ENCODE measurements at places on chromosomes 6 and 20.

DNA sequence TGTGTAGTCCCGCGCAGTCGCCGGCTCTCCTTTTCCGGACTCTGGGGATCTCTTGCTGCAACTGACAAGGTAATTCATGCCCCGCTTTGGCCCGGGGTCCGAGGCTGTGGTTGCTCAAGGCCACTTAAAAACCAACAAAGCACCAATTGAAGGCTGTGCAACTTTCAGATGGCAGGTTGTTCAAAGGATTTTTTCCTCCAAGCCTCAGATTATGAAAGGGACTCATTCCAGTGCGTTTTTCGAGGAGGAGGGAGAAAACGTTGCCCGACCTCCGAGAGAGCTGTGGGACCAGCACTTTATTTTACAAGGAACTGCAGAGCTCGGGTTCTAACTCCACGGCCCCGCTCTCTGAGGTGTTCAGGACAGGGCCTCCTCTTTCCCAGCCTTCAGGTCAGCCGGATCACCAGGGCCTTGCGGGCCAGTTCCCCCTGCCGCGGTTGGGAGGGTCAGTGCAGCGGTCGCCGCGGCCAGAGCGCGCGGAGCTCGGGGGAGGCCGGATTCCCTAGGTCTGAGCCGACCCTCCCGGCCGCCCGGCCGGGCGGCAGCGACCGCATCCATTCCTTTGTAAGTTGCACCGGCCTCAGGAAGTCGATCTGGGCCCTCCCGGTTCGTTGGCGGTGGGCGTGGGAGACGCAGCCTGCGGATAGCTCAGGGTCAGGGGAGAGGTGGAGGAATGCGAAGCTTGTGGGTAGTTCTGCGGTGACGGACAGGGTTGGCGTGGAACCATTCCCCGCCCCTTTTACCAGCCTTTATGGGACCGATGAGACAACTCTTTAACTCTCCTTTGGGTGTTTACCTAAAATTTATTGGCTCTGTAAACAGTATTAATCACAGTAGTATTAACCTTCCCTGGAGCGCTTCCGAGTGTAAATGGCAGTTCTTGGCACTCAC is 1.6 kb downstream of the UTRN start:
- DNase-seq: no peak

DNA sequence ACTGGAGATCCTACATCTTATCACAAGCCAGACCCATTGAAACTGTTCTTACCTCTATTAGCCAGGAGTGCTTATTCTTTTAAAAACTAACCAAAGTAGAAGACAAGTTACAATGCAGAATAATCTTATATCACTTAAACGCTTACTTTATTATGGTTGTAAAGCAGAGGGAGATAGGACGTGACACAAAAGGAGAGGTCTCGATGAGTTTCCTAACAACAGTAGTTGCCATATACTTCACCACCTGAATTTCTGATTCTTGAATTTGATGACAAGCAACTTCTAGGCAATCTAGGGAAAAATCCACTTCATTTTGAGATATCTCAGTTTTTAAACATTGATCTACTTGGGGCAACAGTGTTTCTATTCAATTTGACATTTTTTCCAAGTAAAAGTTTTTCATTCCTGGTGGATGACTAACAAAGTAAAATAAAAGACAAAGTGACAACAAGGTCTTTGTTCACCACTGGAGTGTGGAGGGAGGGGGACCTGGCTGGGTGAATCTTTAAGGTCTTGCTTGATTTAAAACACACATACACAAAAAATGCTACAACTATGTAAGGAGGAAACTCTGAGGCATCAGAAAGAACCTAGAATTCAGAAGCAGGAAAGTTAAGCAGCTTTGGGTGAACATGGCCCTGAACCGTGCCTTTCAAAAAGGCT is 110.9 kb downstream of the SMLR1 start:
- DNase-seq: no peak

DNA sequence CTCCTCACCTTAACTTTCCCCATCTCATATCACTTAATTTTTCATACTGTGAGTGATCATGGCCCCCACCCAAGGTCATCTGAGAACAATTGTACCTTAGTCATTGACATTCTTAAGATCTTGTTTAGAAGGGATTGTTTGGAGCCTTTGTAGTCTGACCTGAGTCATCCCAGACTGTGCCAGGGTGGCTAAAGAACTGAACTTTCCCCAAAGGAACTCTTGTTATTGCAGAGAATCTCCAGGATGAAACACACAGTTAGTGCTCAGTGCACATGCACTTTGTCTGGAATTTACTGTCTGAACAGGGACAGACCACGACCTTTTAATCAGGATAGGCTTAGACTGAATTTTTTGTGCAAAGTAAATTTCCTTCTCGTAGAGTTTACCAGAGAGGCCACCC is 112.6 kb upstream of the CCN2 start:
- no peak for DNase-seq

- no peak for DNase-seq
Observed at GRCh38 chr6:106727480-106728149, 98.2 kb downstream of the QRSL1 start.

GRCh38 chr20:21713901-21714296 is 8.4 kb downstream of the PAX1 start:
- DNase-seq: no peak

- no peak for DNase-seq
Observed at GRCh38 chr6:157246771-157247484, 76.4 kb downstream of the TMEM242 start.

GRCh38 chr6:29850011-29850553 is 22.5 kb downstream of the HLA-G start:
- DNase-seq: no peak

- no peak for DNase-seq
Observed at GRCh38 chr20:56439771-56440291, 27.8 kb downstream of the CASS4 start.

DNA sequence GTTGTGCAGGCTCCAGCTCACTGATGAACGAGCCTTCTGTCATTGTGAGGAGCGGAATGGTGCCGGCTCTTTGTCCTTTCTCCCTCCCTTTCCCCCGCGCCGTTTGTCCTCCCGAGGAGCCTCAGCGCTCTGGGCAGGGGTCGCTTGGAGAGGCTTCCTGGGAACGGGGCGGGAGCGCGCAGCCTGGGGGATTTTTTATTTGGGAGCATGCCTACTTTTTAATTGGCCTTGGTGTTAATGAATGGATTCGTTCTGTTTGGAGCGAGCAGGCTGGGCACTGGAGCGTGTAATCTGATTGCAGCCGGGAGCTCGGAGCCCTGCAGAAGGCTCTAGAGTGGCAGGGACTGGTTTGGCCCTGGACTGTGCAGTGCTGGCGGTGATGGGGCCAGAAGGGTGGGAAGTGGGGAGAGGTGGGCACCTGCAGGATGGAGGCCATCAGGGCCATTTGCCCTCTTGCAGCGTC is 118.8 kb downstream of the CDH4 start:
- DNase-seq: no peak

DNA sequence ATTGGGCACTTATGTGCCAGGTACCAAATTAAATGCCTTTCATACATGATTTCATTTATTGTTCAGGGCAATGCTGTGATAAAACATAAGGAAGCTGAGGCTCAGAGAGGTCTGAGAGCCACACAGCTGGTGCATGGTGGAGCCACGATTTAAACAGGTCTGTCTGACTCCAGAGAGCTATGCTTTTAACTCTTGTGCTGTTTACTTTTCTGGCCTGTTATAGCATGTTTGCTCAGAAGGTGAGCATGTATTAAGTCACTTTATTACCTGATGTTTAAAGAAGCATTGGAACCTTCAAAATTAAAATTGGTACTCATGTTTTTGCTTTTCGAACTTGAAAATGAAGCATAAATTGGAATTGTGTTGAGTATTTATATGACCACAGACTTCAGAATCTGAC is 26.8 kb downstream of the MCM8 start:
- DNase-seq: no peak

DNA sequence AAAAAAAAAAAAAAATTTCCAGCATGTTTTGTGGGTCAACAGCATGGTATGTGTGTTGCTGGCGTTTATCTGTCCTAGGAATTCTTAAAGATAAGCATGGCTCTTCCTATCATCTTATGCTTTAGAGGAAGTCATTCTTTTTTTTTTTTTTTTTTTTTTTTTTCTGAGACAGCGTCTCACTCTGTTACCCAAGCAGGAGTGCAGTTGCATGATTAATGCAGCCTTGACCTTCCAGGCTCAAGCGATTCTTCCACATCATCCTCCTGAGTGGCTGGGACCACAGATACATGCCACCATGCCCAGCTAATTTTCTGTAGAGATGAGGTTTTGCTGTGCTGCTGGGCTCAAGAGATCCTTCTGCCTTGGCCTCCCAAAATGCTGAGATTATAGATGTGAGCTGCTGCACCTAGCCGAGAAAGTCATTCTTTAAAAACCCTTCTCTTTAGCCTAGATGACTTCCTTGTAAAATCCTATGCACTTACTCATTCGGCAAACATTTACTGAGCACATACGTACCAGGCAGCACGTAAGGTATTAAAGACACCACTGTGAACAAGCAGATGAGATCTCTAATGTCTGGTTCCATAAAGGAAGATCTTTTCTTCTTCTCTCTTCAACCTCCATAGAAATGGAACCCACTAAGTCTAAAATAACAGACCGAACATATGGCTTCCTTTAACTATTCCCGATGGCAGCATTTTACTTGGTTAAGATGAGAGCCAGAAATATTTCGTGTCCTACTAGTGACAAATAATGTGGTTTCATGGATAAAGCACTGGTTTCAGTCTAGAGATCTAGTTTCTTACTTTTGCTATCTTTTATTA is 122.4 kb downstream of the RIN2 start:
- no peak for DNase-seq

GRCh38 chr6:3456898-3457709 is at the start of gene SLC22A23:
Gene SLC22A23, minus strand, starts transcription at chr6:3457050. Its CDS starts 491 bp downstream, at chr6:3456559.
- DNase-seq: peak; percentile 73

GRCh38 chr6:124073820-124074587 is 270.3 kb downstream of the NKAIN2 start:
- no peak for DNase-seq

DNA sequence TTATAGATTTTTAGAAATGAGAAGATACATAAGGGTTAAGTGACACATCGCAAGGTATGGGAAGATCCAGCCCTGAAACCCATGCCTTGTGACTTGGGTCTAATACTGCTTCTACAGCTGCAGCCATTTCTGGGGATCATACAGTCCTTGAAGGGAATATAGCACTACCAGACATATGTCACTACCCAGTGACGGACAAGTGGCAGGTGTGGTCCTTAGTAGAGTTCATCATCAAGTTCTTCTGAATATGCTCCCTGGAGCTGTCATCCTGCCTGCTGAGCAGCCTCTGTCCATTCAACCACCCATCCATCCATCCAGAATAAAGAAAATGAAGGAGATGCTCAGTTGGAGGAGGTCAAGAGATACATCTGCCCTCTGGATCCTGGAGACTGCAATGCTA is 118.6 kb upstream of the ASF1A start:
- no peak for DNase-seq

- no peak for DNase-seq
Observed at GRCh38 chr6:71523548-71523947, 234.9 kb downstream of the OGFRL1 start.

GRCh38 chr6:155936551-155936950 is 480.9 kb upstream of the NOX3 start:
- DNase-seq: no peak

DNA sequence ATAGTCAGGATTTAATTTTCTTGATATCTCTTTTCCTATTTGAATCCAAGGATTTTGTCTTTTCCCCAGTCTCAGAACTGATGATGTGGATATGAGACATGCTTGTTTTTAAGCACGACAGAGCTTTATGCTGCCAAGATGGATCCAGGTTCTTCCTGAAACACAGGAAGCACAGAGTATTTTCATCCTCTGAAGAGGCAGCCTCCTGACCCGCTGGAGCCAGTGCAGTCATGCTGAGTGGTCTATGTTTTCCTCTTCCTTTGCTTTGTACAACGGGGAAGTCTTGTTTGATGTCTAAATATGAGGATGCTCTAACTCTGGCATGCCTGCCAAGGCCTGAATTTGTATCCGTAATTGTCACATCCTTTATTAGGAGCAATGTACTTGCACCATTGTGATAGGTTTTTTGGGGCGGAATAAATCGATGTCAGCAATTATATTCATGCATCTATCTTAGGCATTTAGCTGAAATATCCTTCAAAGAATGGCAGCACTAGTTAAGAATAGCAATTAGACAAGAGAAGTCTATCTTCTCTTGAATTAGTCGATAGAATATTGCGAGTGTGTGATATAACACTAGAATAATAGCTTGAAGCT is 407.1 kb upstream of the JAG1 start:
- DNase-seq: no peak

- DNase-seq: no peak
Observed at GRCh38 chr6:15551262-15551661, 111.6 kb downstream of the DTNBP1 start.

DNA sequence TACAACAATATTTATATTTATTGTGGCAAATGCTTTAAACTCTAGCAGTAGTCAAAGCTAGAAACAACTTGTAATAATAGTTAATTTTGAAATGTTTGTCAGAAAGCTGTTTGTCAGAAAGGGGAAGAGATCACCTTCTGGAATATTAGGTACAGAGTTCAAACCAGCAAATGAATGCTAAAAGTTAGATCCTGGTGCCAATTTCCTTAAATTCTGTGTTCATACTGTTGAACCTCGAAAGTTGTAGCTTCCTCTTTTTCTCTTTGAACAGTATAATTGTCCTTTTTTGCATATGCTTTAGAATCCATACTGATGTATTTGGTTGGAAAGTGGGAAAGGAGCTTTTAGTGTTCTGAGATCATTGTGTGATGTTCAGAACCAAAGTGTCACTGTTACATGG is 22.4 kb downstream of the ITCH start:
- no peak for DNase-seq

DNA sequence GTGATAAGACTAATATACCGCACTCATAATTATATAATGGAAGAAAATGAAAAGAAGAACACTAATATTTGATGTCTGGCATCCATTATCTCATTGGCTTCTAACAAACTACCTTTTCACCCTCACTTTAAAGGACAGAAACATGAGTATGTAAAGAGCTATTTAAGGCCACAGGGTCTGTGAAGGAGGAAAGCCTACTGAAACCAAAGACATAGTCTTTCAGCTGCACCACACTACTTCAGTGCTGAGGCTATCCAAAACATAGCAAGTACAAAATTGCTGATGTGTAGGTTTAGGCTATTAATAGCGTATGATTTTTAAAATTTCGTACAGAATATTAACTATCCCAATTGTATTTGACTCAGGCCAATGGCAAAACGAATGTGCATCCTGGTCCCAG is 38.2 kb upstream of the SLC2A12 start:
- no peak for DNase-seq

DNA sequence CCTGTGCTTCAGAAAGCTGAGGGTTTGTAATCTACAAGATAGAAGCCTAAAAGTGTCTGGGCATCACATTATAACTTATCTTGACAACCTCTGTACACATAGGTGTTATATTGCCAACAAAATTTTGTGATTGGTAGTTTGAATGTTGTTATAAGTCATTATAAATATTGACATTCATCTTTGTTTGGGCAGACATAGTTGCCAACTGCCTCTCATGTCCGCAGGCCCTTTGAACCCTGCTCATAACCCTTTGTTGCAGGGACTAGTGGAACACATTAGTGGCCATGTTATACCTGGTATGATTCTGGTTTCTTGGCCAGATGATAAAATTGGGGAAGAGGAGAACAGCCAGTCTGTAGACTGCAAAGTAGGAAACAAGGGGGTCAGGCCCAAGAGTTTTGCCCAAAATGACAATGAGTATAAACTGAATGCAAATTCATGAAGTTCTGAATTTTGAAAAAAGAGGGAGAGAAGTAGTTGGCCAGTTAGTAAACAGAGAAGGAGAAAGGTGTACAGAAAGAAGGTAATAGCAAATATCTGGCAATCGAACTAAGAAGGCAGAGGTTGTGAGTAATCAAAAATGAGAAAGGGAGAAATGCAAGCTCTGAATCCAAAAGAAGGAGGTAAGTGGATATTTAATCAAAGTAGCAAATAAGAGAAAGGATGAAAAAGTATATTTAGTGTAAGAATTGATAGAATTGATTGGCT is 21.6 kb upstream of the LMBRD1 start:
- DNase-seq: no peak

GRCh38 chr6:16274885-16275589 is 36.6 kb downstream of the GMPR start:
- DNase-seq: no peak
